ENCODE measurements at places on chromosomes 2 and 18. TPM values are rescaled to one million over a fixed set of nuclear protein-coding genes. Genes with fewer than 3 reads are reported as not detected.

MAPK4 gene
- total RNA-seq, result 0.27 TPM

CRYBA2 gene
- total RNA-seq, result 3.4 TPM

DNA sequence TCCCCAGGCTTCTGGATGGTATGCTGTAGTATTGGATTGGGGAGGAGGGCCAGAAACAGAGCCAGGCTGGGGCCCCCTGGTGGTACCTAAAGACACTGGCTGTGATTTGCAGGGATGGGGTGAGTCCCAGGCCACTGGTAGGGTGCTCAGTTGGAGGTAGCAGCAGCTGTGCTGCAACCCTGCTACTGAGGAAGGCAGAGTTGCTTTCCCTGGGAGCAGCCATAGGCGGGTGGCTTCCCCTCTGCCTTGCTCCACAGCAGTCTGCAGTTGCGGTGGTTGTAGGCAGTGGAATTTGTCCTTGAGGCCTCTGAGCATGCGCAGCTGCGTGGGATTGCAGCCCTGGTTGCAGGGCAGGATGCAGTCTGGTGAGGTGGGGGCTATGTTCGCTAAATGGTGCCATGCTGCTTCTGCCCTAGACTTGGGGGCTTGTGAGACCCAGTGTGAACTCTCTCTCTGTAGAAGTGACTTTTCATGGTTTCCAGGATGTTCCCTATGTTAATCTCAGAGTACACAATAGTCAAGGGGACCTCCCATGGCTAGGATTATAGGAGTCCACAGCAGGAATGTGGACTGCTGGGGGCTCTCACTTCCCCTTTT is 443.5 kb downstream of the XIRP2 start:
- DNase-seq, result peak; percentile 27

DNA sequence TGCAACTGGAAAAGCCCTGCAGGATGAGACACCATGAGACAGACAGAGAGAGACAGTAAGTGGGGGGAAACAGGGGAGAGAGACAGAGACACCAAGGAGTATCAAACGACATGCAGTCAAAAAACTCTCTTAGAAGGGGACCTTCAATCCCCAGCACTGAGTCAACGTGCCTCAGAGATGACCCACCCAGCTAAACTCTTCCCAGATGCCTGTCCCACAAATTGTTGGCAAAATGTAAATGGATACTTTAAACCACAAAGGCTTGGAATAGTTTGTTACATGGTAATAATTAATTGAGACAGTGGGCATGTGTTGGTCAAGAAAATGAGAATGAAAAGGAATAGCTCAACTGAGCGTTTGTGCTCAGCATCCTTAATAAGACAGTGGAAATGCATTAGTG is 98.3 kb downstream of the GRB14 start:
- no peak for DNase-seq

- peak; percentile 74 for DNase-seq
These were observed 208.0 kb downstream of the ZFP36L2 start for GRCh38 chr2:43018179-43019024.

NBEAL1 gene
- 61.8 TPM for total RNA-seq

GRCh38 chr2:170703776-170704476 is 11.2 kb upstream of the SP5 start:
- no peak for DNase-seq

ERBB4 gene
- total RNA-seq, result 0.07 TPM

CHRNA1 gene
- 2.7 TPM for total RNA-seq

DNA sequence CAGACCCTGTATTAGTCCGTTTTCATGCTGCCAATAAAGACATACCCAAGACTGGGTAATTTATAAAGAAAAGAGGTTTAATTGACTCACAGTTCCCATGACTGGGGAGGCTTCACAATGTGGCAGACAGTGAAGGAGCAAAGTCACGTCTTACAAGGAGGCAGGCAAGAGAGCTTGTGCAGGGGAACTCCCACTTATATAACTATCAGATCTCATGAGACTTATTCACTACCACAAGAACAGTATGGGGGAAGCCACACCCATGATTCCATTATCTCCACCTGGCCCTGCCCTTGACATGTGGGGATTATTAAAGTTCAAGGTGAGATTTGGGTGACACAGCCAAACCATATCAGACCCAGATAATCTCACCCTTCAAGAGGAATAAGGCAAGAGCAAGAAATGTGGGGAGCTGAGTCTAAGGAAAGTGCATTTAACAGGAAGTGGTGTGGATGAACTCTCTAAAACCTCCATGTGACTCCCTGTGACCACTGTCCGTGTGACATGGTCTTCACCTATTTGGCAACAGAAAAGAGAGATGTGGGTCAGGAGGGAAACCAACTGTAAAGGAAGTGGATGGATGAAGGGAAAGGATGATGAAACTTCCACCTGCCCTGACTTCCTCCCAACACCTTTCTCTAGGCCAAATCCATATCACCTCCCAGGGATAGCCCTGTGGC is 110.6 kb downstream of the ATL2 start:
- DNase-seq, result no peak

DNA sequence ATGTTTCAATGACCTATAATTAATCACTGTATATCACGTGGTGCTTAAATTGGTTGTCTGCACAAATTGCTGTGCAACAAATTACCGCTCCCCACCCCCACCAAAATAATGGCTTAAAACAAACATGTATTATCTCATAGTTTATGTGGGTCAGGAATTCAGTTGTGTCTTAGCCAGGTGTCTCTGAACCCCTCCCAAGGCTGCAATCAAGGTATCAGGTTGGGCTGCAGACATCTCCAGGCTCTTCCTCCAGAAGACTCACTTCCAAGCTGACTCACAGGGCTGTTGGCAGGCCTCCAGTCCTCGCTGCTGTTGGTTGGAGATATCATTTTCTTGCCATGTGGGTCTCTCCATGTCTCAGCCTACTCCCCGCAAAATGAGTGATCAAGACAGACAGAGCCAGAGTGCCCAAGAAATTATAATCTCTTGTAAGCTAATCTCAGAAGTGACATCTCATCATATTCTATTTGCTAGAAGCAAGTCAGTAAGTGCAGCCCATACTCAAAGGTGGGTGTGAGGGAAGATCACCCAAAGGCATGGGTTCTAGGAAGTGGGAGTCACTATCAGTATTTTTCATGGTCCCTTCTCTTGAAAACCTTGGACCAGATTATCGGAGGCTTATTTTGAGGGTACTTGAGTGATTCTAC is 38.4 kb downstream of the SPC25 start:
- no peak for DNase-seq

DNA sequence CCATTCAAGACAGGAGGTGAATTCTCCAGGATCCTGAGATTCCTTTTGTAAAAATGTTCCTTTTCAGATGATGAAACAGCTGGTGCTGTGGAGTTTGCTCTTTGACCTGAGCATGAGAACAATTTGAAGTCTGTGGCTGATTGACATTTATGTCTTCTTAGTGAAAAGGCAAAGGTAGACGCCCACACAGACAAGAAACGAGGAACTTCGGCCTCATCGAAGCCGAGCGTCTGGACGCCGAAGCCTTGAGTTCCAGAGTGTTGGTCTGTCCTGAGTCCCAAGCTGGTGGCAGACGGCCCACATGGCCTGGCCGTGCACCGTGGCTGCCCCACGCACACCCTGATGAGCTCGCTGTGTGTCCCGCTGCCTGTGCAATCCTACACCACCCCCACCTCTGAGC is 20.7 kb upstream of the SNTG2 start:
- DNase-seq, result no peak

DNA sequence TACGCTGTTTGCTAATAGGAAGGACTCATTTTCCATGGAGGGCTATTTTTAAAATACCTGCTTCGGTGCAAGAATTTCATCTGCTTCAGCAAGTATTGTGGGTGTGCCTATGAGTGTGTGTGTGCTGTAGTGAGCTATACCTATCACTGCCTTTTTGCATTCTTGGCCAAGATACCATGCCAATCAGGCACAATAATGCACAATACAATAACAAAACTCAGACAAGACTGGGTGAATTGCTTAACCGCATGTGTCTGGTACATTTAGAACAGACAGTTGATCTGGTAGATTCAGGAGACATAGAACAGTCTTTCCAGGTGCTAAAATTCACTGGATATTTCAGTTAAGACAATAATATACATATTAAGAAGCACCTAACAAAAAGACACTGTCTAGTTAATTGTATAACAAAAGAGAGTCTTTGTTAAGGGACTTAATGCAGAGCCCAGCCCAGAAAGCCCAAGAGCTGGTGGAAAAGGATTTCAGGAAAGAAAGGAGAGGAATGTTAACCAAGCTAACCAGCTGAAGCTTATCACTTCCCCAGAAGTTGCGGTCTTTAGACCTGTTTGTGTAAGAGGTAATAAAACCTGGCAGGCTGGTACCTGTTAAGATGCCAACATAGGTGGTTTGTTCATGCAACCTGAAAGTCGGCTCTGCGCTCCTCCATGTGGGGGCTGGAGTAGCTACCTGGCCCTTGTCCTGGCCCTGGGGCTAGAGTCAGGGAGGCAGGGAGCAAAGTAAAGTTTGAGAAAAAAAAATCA is 153.3 kb upstream of the RBMS1 start:
- no peak for DNase-seq

GRCh38 chr2:16365366-16365765 is 300.3 kb downstream of the CYRIA start:
- no peak for DNase-seq

- DNase-seq, result no peak
These were observed 11.4 kb upstream of the ARHGAP25 start for GRCh38 chr2:68723181-68723580.

DNA sequence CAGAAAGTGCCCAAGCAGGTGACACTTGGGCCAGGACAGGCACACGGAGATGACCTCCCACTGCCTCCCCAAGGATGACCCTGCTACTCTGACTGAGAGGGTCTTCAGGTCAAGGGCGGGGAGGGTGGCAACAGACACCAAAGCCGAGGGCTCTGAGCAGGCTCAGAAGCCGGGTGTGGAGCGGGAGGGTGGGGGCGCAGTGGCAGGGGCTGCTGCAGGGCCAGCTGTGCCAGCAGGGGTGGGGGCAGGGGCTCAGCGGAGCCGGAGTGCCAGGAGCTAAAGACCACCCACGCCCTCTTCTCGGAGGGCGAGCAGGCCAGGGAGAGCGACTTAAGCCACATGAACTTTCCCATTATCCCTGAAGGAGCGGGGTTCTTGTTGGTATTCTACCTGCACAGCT is 93.3 kb upstream of the MBOAT2 start:
- DNase-seq, result no peak

MC2R gene
- total RNA-seq, result not detected

- DNase-seq, result no peak
These were observed 215.1 kb upstream of the TRIB2 start for GRCh38 chr2:12501469-12502158.

- DNase-seq, result no peak
These were observed 460.5 kb downstream of the TGIF1 start for GRCh38 chr18:3910512-3910911.

- no peak for DNase-seq
These were observed 28.0 kb downstream of the KIF3C start for GRCh38 chr2:25954199-25954752.

DNA sequence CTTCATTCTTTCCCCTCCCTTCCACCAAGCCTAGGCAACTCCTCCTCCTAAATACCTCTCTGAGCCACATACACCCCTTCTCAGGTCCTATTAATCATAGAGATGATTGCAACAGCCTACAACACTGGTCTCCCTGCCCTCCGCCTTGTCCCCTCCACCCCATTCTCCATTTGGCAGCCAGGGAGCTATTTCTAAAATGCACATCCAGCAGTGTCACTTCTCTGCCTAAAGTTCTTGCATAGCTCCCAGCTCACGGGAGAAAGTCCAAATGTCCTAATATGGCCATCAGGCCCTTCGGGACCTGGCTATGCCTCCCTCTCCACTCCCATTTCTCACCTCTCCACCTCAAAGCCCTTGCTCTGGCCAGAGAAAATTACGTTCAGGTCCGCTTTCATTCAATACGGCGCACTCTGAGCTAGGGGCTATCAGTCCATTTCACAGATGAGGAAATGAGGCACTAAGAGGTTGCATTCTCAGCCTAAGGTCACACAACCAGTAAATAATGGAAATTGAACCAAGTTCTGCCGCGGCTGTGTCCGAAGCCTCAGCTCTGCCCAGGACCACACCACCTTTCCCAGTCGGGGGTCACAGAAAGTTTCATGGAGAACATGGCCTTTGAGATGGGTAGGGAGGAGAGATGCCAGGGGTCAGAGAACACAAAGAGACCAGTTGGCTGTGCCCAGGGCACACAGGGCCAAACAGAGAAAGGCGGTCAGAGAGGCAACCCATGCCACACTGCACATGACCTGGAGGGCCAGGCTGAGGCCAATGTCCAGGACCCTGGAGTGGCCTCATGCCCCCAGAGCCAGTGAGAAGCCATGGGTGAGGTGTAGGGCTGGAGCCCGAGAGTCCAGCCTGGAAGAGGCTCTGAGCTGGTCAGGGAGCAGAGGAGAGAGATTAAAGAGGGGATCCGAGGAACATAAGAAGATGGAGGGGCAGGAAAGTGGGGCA is 72.8 kb downstream of the TNS1 start:
- no peak for DNase-seq

GRCh38 chr2:53994818-53995808 is 24.3 kb upstream of the PSME4 start:
- DNase-seq, result no peak
